LoVo (cell line): ENCODE measurements at places on chromosomes 6 and 20.

- no peak for DNase-seq
These were observed 12.5 kb downstream of the TNXB start for GRCh38 chr6:32096394-32097258.

DNA sequence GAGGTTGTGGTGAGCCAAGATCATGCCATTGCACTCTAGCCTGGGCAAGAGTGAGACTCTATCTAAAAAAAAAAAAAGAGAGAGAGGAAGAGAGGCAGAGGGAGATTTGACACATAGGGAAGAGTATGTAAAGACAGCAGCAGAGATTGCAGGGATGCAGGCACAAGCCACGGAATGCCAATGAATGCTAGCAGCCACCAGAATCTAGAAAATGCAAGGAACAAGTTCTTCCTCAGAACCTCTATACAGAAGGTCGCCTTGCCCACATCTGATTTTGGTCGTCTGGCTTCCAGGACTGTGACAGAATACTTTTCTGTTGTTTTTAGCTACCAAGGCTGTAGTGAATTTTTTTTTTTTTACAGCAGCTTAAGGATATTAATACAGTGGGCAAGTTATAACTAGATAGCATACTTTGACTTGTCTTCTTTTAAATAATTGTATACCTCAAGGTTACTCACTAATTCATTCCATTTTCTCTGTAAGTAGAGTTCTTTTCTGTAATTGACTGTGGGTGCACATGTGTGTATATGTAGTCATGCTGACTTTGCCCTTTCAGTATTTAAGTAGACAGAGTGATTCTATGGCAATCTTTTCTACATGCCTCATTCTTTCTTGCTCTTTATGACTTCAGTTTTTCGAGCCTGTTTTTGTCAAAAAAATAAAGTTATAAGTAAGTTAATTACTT, 402.2 kb downstream of the GJA1 start:
- DNase-seq, result no peak

GRCh38 chr6:148311966-148312669, 30.5 kb upstream of the SASH1 start:
- no peak for DNase-seq

DNA sequence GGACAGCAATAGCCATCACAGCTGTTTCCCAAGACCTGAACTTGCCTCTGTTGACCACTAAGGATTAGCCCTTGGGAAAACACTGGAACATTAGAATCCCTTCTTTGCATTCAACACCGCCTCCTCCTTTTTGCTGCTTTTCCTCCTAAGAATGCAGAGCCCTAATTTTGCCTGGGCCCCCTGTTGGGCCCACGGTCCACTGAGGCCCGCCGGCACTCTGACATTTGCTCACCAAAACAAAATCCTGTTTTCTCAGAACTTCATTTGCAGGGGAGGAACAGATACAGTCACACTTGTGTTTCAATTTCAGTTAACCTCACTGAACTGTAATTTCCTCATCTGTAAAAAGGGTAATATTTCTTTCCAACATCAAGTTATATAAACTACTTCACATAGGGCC, 116.0 kb upstream of the JARID2 start:
- DNase-seq, result no peak

GRCh38 chr20:58982406-58983114, 1.5 kb downstream of the NELFCD start:
- DNase-seq, result no peak

GRCh38 chr6:166331503-166332415, 10.6 kb downstream of the SFT2D1 start:
- DNase-seq, result no peak

GRCh38 chr20:13461849-13462458, 176.8 kb downstream of the TASP1 start:
- no peak for DNase-seq

DNA sequence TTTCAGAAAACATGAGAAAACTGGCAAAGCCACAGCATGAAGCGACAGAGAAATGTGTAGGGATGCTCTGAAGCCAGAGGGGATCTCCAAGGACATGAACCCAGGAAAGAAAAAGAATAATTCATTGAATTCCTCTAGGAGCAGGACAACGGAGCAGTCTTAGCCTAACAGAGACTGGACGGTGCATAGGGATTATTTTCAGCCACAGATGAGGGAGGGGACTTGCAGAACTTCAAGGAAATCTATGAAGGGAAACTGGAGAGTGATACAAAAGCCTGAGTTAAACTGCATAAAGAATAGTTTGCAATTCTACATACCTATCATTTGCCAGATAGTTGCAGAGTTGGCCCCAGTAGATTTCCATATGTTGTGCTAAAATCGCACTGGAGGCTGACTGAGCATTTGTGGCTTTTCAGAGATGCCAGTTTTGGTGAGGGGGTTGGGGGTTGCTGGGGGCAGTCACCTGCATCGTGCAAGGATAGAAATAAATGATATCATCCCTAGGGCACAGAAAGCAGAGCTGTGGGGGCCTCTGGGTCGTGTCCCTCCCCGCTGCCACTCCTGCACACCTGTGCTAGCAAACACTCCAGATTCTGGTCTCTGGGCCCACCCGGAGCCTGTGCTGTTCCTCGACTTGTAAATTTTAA, 443.2 kb upstream of the JARID2 start:
- no peak for DNase-seq

DNA sequence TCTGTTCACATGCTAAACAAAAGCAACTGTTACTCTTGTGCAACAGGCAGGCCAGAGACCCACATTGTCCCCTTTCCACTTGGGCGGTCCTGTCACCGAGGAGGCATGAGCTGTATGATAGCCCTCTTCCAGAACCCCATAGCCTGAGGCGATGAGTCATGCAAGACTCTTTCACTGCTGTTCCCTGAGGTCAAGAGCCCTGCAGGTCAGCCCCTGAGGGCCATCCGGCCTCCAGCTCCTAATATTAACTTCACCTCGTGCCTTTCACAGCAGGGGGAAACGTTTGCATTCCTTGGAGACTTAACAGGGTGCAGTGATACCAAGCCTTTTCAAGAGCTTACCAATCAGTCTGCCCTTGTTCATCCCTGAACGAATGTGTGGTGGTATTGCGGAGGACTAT, 253.3 kb upstream of the ECI2 start:
- peak; percentile 2 for DNase-seq

DNA sequence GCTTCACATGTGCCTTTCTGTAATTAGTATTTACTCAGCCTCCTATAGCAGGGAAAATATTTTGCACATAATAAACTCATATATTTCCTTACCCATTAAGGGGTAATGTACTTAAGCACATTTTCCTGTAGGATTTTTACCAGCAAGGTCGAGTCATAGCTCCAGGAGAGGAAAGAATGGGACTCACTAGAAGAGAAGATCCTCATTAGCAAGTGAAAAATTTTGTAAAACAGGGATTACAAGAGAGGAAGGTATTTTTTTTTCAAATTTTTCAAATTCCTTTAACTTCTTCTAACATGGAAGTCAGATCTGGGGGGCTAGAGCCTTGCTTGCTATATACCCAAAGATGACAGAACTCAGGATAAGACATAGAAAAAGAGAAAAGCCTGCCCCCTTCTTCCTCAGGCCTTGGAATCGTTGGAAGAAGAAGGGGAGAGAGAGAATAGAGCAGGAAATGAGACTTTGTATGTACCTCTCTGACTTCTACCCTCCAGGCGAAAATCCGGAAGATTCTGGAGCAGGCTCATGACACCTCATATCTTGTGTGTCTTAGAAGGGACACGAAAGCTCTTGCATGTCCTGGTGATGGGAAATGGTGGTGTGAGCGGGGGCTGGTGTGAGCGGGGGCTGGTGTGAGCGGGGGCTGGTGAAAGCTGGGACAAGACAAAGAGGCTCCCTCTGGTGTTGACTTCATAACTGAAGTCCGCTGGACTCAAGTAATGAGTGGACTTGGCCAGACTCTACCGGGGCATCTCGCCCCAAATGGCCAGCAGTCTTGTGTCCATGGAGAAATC, 256.9 kb upstream of the PLCB4 start:
- no peak for DNase-seq

- DNase-seq, result peak; percentile 40
These were observed 93.6 kb downstream of the ARMC2 start for GRCh38 chr6:108941859-108942258.

- no peak for DNase-seq
These were observed 3.5 kb upstream of the LTA start for GRCh38 chr6:31568537-31568961.

GRCh38 chr6:98539741-98540140, 294.6 kb upstream of the POU3F2 start:
- DNase-seq, result no peak

- no peak for DNase-seq
These were observed 95.5 kb downstream of the SULF2 start for GRCh38 chr20:47689731-47690130.

GRCh38 chr6:89925826-89926225, 31.6 kb downstream of the GJA10 start:
- DNase-seq, result no peak

GRCh38 chr20:16042731-16043130, 530.5 kb downstream of the KIF16B start:
- no peak for DNase-seq

DNA sequence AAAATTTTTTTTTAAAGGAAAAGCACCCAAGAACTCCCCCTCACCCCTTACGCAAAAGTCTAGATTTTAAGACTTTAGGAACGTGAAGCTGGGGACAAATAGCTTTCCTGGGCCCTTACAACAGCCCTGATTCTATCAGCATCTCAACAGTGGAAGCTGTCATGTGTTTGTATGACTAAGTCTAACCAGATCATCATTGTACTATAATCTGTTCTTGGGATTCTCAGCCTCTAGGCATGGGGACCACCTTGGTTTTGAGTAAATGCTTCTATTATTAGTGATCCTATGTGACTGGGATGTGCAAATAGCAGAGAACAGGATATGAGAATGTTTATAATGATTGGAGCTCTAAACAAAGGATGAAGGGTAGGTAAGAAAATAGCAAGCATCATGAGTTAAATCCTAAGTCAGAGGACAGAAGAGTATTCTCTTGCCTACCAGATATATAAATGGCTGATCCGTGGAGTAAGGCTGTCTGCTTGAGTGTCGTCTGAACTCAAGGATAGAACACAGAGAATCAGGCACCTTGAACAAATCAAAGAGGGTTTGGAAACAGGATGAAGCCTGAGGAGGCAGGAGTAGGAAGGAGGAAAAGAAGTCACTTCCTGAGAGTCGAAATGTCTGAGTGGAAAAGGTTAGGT, 105.7 kb upstream of the FAM184A start:
- no peak for DNase-seq

GRCh38 chr6:107716688-107717089, 107.4 kb downstream of the SCML4 start:
- no peak for DNase-seq

GRCh38 chr20:33908336-33908735, 85.4 kb upstream of the RALY start:
- no peak for DNase-seq

GRCh38 chr20:13567663-13568062, 71.1 kb downstream of the TASP1 start:
- DNase-seq, result no peak

DNA sequence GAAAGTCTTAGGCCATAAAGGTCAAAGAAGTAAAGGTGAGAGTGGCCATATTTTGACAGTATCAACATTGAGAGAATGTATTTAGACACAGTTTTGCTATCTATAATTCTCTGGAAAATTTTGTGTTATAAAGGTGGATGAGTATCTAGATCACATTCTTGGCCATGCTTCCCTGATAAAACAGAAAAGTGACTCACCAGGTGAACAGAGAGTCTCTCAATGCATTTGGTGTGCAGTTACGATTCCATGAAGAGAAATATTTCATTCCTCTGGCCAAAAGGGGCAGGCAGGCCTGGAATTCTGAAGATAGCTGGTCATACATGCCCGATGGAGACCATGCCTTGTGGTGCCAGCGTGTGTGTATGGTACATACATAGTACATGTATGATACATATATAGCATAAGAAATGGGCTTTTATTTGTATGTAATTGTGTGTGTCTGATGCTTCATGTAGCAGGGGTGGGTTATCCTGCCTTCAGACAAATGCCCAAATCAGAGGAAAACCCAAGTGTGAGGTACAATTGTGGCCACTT, 164.0 kb downstream of the SOBP start:
- no peak for DNase-seq

DNA sequence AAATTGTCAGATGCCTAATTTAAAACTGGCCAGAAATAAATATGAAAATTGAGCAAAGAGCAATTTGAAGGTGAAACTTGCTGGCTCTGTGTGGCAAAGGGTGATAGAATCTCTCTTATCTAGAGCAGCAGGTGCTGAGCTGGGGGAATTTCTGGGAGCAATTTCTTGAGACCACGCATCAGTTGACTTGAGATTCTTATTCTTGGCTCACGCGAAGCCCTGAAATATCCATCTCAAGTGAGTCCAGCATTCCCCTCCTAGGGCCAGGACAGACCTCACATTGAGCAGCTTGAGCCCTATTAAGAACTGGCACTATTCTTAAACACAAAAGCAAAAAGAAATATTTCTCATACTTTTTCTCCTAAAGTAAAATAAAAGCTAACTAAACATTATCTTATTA, 66.3 kb downstream of the MAP7 start:
- DNase-seq, result no peak

DNA sequence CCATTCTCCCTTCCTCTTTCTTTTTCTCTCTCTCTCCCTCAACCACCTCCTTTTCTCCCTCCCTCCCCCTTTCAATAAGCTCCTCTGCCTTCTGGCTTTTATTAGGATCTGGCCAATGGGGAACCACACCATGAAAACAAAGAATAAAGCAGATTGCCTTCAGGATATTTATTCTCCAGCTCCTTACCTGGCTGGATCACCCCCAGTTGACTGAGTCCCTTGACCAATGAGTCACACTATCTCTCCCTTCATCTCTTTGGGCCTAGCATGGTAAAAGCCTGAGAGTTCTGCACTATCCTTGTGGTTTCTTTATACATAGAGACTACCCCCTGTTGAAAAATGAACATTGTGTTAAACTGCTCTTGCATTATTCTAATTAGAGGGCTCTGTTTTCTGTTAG, 476.8 kb downstream of the EPHA7 start:
- no peak for DNase-seq

DNA sequence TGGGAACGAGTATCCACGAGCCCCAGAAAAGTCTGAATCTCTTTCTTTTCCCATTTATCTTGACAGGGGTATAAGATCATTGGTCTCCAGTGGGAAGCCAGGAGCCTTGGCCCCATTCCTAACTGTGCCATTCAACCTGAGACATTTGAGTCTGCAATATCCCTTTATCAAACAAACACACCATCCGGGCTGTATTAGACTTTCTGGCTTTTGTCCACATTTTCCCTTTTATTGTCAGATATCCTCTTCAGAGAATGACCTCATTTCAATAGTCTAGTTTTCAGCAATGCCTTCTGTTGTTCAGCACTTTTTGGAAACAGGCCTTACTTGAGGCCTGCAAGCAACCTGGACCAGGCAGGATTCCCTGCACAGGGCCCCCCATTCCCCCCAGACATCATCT, 15.7 kb downstream of the BPIFA1 start:
- DNase-seq, result no peak

- no peak for DNase-seq
These were observed 72.6 kb downstream of the C6orf52 start for GRCh38 chr6:10621847-10622246.

- peak; percentile 59 for DNase-seq
These were observed 1.3 kb downstream of the HINT3 start for GRCh38 chr6:125957845-125958244.

- no peak for DNase-seq
These were observed 55.6 kb downstream of the PTPRK start for GRCh38 chr6:128464790-128465189.
